ENCODE measurements at places on chromosomes 6 and 20.

GRCh38 chr6:29828471-29828797, 809 bp downstream of the HLA-G start:
- DNase-seq, result no peak

DNA sequence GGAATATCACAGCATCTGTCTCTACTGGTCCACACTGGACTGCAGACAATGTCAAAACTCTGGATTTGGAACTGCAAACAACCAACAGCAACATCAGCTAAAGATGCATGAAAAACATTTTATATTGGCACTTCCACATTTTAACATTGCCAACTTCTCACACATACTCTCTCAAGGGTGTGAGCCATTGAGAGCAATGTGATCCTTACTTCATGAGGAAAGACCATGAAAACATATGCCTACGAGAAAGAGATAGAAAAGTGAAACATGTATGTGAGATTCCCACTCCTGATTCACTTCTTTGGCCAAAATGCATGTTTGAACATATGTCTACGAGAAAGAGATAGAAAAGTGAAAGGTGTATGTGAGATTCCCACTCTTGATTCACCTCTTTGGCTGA, 99.4 kb downstream of the COL12A1 start:
- no peak for DNase-seq

- DNase-seq, result no peak
Observed at GRCh38 chr20:37796121-37796520, 102.3 kb downstream of the CTNNBL1 start.

DNA sequence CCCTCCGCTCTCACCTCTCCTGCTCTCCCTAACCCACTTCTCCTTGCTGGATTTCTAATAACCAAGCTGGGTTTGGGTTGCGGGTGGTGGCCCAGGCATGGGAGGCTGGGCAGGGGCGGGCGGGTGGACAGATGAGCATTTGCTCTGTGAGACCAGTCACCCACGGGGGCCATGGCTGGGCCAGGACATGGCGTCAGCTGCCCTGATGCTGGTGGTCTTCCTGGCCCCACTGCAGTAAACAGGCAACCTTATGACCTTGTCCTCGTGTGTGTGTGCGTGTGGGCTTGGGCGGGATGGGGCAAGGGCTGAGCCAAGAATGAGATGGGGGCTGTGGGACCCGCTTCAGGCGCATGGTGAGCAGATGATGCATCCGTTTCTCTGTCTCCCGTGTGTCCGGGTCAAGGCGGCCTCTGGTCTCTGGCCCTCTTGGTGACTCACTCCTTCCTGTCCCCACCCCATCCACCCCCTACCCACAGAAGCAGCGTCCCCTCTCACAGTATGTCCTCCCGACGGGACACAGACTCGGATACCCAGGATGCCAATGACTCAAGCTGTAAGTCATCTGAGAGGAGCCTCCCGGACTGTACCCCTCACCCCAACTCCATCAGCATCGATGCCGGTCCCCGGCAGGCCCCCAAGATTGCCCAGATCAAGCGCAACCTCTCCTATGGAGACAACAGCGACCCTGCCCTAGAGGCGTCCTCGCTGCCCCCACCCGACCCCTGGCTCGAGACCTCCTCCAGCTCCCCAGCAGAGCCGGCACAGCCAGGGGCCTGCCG, 41.4 kb upstream of the MYL9 start:
- peak; percentile 49 for DNase-seq

DNA sequence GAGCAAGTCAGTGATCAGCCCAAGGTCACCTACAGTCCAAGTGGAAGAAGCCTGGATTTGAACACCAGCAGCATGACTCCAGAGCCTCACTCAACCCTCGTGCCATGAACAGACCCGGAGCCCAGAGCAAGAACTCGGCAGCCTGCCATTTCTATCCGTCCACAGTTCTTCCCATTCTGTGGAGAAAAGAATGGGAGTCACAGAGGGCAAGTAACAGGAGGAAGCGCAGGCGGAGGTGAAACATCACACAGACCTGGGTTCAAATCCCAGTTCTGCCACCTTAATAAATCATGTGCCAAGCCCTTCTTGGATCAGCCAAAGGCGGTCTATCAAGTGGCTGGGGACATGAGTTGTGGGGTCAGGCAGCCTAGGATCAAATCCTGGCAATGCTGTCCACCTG, 4.3 kb downstream of the PREX1 start:
- no peak for DNase-seq

- no peak for DNase-seq
Observed at GRCh38 chr6:6058054-6058444, 51.3 kb upstream of the NRN1 start.

- no peak for DNase-seq
Observed at GRCh38 chr6:132072831-132073230, 121.7 kb upstream of the CCN2 start.

DNA sequence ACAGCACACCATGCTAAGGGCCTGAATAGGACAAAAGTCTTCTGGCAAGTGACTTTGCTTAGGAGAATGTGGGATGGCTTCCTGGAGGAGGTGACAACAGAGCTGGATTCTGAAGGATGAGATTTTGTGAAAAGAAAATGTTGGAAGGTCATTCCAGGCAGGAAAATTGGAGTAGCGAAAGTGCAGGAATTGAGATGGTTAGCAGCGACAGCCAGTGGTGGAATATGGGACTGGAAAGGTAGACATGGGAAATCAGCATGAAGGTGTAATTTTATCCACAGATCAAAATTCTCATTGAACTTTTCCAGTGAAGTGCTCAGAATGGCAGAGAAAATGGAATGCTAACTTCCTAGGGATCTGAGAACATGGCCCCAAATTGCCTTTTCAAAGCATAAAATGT, 5.7 kb upstream of the BACH2 start:
- no peak for DNase-seq

DNA sequence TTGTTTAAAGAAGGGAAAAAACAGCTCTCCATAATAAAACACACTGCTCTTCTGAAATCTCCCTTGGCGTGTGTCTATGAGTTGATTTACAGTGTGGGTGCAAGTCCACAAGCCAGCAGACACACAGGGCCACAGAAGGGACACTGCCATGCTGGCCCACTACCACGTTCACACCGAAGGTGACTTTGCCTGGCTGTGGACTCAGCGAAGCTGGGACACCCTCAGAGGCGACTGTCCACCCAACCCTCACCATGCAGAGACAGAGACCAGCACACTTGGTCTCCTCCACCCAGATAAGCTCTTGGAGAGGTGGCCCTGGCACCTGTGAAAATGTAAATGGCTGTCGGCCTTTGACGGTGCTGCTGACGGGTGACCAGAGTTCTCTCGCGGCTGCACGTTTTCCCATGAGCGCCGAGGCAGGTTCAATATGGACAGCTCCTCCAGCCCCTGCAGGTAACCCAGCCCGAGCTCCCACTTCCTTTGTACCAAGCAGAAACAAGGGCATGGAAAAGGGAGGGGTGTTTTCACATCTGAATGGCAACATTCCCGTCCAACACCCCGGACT, 78.0 kb downstream of the YTHDF1 start:
- no peak for DNase-seq

DNA sequence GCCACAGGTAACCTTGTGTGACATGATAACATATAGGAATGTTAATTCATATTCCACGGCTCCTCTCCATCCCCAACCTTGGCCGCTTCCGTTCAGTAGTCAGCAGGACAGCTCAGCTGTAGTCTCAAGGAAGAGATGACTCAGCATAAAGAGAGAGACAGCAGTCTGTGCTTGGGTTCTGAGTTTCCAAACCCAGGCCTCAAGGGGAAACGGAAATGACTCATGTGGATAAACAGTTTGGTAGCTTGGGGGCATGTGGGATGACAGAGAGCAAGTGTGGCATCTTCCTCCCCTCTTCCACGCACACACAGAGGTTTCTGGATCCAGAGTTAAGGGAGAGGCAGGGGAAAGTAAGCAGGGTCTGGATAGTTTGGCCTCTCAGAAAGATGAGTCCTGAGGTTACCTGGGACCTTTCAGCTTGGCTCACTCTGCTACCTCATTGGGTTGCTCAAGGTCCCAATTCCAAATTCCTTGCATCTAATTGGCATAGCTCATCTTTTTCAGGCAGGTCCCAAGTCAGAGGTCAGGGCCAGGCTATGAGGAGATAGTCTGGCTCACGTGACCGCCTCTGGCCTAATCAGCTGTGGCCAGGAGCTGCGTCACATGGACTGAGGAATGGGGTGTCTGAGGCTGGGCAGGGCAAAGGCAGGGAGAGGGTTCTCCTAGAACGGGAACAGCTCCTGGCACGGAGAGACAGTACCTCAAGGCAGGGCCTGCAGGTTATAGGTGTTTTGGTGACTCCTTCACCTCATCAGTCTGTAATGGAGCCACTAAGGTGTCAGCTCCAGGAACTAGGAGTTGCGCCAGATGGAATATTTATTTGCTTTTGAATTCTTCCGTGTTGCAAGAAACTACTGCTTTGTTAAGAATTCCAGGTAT, 36.5 kb upstream of the MLN start:
- peak; percentile 98 for DNase-seq

GRCh38 chr20:33693289-33693688, 7.1 kb upstream of the E2F1 start:
- DNase-seq, result no peak

- DNase-seq, result no peak
Observed at GRCh38 chr20:62678553-62678952, 30.1 kb upstream of the NTSR1 start.

GRCh38 chr20:46307139-46307998, 929 bp downstream of the CDH22 start:
- DNase-seq, result peak; percentile 49

- DNase-seq, result peak; percentile 33
Observed at GRCh38 chr6:81788748-81789147, 36.3 kb upstream of the TENT5A start.

DNA sequence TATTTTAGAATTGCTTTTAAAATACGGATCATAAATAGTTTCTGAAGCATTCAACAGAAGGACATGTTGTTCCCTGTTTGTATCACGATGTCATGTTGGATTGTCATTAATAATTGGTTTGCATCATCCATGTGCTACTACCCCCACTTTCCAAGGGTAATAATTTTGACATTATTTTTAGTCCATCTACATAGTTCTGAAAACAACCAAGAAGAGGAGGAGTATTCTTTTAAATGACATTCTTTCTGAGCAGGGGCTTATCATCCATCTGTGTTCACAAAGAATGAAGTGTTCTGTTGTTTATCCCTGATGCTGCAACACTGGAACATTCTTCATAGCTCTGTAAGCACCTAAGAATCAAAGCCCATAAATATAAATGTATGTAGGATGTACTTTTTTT, 151.0 kb upstream of the CITED2 start:
- DNase-seq, result peak; percentile 89

- peak; percentile 24 for DNase-seq
Observed at GRCh38 chr6:4906293-4907276, 97.3 kb downstream of the RPP40 start.

GRCh38 chr6:135675862-135676261, 175.6 kb upstream of the PDE7B start:
- peak; percentile 45 for DNase-seq

- no peak for DNase-seq
Observed at GRCh38 chr20:63652192-63652980, 838 bp downstream of the STMN3 start.

- no peak for DNase-seq
Observed at GRCh38 chr20:12179692-12180091, 262.0 kb downstream of the BTBD3 start.

GRCh38 chr20:20010639-20011500, 6.3 kb upstream of the NAA20 start:
- DNase-seq, result peak; percentile 90

DNA sequence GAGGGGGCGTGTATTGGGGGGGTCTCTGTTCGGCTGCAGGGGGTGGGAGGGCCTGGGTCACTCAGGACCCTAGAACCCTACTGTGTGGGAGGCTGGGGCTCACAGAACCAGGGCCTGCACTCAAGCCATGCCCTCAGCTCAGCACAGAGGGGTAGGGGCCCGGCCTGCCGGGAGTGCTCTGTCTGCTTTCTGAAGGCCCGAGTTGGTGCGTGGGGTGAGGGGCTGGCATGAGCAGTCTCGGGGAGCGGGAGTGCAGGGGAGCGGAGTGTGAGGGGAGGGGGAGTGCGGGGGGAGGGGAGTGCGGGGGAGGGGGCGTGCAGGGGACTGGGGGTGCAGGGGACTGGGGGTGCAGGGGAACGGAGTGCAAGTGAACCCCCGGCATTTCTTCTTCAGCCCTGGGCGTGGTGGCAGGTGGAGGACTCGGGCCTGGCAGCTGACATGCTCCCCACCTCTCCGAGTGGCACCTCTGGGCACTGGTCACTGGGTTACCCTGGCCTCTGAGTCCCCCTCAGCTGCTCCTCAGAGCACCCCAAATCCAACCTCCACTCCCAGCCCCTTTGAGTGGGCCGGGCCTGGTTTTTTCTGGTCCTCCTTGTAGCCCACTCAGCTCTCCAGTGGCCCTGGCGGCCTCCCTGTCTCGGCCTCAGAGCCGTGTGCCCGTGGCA, 1.0 kb downstream of the COL20A1 start:
- no peak for DNase-seq

DNA sequence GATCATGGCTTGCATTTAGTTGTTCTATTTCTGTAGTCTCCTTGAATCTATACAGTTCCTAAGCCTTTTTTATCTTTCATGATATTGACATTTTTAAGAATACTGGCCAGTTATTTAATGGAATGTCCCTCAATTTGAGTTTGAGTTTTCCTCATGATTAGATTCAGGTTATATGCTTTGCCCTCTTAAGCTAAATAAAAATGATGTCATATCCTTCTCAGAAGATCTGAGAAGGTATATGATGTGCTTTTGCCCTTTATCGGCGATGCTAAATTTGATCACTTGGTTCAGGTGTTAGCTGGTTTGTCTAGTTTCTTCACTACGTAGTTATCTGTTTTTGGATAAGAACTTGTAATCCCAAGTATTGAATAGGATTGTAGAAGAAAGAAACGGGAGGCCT, 509.8 kb upstream of the SOX4 start:
- DNase-seq, result no peak

GRCh38 chr6:89605861-89606260, 32.7 kb downstream of the LYRM2 start:
- no peak for DNase-seq

GRCh38 chr20:32896521-32897280, 38.0 kb downstream of the EFCAB8 start:
- DNase-seq, result no peak

GRCh38 chr6:26051665-26052310, 35.4 kb upstream of the HFE start:
- DNase-seq, result no peak

DNA sequence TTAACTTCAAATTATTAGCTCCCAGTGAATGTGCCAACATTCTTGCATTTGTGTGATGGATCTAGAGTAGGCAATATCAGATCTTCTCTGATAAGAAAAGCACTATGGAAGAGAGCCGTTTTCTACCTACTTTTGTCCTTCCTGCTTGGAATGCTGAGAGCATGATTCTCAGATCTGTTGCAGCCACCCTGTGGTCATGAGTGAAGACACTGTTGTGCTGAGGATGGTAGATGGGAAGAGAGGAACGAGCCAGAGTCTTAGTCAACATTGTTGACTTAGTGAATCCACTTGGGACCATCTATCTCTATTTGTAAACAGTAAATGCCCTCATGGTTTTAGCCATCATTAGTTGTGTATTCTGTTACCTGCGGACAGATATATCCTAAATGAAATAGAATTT, 202.6 kb downstream of the CD109 start:
- peak; percentile 5 for DNase-seq

GRCh38 chr6:134654751-134655150, 295.1 kb downstream of the ALDH8A1 start:
- no peak for DNase-seq
